ENCODE measurements at places on chromosomes 6 and 20. TPM values are rescaled to one million over a fixed set of nuclear protein-coding genes. Genes with fewer than 3 reads are reported as not detected.

DNA sequence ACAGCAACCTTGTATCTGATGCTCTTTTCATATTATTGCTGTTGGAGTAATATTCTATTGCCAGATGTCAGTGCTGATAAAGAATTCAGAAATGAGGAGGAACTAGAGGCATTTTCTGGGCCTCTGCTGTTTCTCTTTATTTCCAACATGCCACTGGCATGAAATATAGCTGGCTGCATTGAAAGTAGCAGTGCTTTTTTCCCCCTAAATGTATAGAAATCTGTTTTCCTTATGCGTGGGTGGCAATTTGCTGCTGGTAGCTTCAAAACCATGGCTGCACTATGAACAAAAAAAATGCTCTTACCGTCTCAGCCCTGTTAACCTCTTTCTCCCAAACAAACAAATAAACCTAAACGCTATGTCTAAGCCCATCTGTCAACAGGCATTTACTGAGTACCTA, 442.3 kb upstream of the AGPAT4 start:
- ATAC-seq = no peak

- peak; percentile 91 for ATAC-seq
Measured at GRCh38 chr6:141552463-141552862, 580.3 kb upstream of the GJE1 start.

DNA sequence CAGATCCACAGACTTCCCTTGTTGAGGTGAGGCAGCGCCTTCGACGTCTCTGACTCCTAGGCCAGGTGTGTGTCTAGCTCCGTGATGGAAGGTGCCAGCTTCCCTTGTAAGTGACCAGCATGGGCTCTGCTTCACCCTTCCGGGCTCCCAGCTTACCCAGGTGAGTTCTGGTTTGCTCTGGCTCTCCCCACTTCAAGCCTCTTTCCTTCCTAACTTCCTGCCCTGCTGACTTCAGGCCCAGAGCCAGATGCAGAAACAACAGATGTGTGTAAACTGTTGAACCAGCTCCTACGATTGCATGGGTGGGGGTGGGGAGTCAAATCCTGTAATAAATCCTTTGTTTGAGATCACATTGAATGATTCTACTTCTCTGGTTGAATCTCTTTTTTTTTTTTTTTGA, 51.6 kb upstream of the BMP6 start:
- no peak for ATAC-seq

GRCh38 chr20:58088105-58088504, 140.3 kb downstream of the ANKRD60 start:
- ATAC-seq = no peak

DNA sequence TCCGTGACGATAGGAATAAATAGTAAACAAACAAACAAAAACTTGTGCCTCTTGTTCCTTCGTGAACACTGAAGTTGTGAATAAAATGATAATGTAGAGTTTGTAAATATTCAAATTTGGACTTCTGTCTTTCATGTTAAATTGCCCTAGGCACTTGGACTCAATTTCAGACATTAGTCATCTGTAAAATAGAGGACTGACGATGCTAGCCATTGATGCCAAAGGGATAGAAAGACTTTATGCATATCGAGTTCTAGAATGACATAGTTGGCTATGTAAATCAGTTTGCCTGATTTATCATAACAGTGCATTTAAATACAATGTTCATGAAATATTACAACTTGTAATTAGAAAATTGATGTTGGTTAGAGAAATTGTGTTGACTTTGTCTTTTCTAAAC, 45.9 kb upstream of the FLRT3 start:
- ATAC-seq = no peak

DNA sequence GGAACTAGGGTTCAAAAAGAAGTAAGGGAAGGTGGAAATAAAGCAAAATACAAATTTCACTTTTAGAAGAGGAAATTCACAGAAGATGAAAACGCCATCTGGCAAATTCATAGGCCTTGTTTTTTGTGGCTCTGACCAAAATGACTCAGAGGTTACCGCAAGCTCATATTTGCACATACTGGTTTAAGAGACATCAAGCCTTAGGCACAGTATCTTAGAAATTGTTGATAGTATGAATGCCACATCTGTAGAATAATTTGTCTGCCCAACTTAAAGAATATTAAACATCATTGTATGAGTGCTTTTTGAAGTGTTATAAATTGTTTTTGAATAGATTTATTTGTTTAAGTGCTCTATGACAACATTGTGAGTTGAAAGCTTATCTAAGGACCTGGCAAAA, 10.6 kb downstream of the TAAR1 start:
- no peak for ATAC-seq

DNA sequence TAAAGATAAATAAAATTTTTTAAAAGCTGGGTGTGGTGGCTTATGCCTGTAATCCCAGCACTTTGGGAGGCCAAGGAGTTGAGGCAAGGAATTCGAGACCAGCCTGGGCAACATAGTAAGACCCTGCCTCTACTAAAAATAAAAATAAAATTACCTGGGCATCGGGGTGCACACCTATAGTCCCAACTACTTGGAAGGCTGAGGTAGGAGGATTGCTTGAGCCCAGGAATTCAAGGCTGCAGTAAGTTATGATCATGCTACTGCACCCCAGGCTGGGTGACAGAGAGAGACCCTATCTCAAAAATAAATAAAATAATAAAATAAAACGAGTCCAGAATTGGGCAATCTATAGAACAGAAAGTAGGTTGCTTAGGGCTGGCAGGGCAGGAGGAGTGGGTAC, 228.7 kb downstream of the BCAS1 start:
- no peak for ATAC-seq

DNA sequence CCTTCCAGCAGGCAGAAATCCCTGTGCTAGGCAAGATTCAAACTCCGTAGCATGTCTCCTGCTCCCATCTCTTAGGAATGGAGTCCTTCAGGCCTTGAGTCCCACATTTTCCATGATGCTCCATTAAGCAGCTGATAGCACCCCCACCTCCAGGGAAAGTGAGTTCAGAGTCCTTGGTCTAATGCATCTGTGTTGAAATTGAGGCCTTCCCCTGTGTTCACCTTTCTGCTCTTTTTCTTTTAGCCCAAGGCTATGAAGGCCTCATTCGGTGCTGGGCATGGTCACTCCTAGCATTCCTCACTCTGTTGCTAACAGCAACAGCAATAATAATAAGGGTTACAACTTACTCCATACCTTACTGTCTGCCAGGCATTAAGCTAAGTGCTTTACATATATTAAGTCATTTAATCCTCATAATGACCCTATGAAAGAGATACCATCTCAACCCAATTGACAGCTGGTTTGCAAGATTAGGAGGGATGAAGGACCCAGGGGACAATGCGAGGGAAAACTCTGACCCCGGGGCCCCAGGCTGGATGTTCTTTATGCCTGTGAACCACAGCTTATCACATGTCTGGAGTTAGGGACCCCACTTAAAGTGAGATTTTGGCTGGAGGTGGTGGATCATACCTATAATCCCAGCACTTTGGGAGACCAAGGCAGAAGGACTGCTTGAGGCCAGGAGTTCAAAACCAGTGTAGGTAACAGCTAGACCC, 17.5 kb upstream of the PANK2 start:
- ATAC-seq = no peak

DNA sequence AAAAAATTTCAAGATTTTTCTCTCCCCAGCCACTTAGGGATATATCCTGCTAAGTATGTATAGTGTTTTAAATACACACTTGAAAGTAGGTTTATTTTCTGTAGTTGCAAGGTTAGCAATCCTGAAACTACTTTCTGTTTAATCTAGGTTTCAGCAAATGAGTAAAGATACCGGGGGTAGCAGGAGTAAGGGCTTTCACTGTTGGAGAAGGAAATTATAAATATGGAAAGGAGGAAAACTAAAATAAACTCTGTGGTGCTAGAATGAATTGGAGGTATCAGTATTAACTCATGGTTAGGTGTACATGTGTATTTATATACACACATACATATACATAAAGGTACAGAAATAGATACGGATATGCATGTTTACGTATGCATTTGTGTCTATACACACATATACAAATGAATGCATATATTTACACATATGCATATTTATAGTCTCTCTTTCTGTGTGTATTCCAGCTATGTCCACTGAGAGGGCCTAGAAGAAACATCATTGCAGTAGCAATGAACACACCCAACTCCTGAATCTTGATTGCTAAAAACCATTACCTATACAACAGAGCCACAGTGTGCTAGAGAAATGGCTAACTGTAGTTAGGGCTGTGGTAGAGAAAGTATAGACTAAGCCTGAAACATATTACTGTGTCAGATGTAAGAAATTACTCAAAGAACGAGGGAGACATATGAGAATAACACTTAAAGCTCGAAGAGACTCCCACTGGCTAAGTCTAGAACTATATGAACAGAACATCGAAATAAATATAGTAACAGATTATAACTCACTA, 95.9 kb upstream of the EMILIN3 start:
- ATAC-seq = no peak

DNA sequence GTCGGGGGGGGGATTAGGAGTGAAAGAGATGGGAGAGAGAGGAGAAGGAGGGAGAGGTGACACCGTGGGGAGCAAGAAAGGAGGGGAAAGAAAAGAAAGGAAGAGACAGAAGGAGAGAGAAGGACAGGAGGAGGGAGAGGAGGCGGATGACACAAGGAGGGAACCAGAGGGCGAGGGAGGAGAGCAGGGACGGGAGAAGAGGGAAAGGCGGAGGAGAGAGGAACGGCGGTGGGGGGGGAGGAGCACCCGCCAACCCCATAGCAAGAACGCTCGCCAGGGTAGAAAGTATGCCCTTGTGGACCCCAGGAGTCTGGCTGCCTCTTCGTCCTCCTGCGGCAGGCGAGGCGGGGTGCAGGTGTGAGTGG, 4.5 kb upstream of the INSM1 start:
- ATAC-seq = no peak

DNA sequence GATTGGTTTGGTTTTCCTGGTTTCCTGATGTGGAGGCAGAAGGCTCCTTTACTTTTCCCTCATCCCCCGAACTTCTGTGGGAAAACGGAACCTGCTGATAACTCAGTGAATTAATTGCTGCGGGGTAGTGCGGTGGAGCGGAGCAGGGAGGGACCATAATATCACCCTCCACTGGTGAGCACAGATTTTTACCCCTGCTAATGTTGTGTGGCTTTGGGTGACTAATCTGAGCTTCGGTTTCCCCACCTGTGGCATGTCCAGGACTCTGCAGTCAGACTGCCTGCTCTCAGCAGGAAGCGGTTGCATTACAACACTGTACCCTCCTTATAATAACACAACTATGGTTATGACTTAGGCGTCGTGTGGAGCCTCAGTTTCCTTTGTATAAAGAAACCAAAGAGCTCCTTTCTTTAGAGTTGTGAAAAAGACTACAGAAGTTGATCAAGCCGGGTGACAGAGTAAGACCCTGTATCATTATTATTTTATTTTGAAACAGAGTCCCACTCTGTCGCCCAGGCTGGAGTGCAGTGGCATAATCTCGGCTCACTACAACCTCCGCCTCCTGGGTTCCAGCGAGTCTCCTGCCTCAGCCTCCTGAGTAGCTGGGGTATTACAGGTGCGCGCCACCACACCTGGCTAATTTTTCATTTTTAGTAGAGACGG, 2.2 kb upstream of the ID1 start:
- peak; percentile 14 for ATAC-seq

DNA sequence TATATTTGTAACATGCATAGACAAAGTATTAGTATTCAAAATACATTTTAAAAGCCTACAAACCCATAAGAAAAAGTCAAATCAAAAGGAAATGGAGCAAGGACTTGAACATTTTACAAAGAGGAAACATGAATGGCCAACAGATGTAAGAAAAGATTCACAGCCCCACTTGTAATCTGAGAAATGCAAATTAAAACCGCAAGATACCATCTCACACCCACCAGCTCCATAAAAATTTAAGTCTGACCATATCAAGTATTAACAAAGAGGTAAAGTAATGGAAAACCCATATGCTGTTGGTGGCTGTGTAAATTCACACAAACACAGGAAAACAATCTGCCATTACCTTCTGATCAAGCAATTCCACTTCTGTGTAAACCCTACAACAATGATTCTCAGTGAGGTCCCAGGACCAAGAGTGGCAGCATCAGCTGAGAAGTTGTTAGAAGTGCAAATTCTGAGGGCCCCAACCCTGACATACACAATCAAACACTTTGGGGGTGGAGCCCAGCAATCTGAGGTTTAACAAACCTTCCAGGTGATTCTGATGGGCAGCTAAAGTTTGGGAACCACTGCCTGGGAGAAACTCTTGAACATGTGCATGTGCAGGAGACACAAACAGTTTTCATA, 30.9 kb downstream of the BCL2L1 start:
- no peak for ATAC-seq

- no peak for ATAC-seq
Measured at GRCh38 chr6:153882411-153882810, 156.6 kb upstream of the OPRM1 start.

- ATAC-seq = no peak
Measured at GRCh38 chr6:22057962-22058361, 238.9 kb downstream of the PRL start.

GRCh38 chr20:58233881-58234528, 5.6 kb upstream of the ANKRD60 start:
- peak; percentile 33 for ATAC-seq

- ATAC-seq = no peak
Measured at GRCh38 chr20:53725575-53725970, 131.9 kb upstream of the ZNF217 start.

GRCh38 chr6:70289299-70289698, 13.6 kb downstream of the COL9A1 start:
- ATAC-seq = no peak

DNA sequence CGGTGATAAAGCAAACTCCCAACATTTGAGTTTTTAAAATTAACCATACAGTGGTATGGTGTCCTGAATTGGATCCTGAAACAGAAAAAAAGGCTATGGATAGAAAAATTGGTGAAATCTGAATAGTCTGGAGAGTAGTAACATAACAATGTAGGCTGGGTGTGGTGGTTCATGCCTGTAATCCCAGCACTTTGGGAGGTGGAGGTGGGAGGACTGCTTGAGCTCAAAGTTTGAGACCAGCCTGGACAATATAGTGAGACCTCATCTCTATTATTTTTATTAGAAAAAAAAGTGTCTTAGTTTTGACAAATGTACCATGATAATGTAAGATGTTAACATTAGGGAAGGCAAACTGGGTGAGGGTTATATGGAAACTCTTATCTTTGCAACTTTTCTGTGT, 11.0 kb downstream of the EEF1A1 start:
- no peak for ATAC-seq

DNA sequence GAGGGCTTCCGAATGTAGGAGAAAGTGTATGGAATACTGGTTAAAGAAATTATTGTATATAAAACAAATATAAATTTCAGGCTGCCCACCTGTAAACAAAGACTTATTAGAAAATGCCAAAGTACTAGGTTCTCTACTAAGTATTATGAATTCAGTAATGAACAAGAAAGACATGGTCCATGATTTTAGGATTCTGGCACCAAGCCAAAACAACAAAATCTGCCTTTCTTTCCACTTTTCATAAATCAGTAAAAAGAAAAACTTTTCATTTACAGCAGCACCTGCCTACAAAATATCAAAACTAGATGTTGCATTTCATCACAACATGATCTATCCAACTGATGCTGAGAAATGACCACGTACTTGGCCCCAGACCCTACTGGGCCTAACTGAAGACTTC, 14.5 kb upstream of the SNRPB start:
- ATAC-seq = no peak

Gene MYL9
- total RNA-seq = 28.8 TPM

Gene SLC22A16
- not detected for total RNA-seq

Gene LBP
- 0.12 TPM for total RNA-seq

Gene TPBG
- 21.2 TPM for total RNA-seq

Gene NTSR1
- total RNA-seq = not detected

Gene BMP6
- 0.60 TPM for total RNA-seq

Gene MYO6
- 37.4 TPM for total RNA-seq

Gene PXT1
- not detected for total RNA-seq
